ENCODE measurements at places on chromosomes 4 and X.

GRCh38 chrX:10031746-10032145, 64.6 kb downstream of the CLDN34 start:
- H3K27ac ChIP-seq: no peak overlapping the region
- H3K4me1 ChIP-seq: no peaks in the 10 kb centered on the region
- H3K4me3 ChIP-seq: no peak overlapping the region
- H3K27me3 ChIP-seq: no peaks in the 10 kb centered on the region

DNA sequence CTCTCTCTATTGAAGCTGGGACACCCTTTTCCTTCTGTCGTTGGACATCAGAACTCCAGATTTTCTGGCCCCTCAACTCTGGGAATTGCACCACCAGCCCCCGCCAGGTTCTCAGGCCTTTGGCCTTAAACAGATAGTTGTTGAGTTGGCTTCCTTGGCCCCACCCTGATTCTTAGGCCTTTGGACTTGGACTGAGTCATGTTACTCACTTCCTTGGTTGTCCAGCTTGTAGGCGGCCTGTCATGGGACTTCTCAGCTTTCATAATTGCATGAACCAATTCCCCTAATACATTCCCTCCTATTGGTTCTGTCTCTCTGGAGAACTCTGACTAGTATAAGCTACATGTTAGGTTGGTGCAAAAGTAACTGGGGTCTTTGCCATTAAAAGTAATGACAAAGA, 195.7 kb downstream of the GPAT3 start:
- no peak for DNase-seq
- H3K36me3 ChIP-seq: no peaks in the 10 kb centered on the region
- H3K4me3 ChIP-seq: no peak overlapping the region
- no peak overlapping the region for H3K27ac ChIP-seq
- no peaks in the 10 kb centered on the region for H3K27me3 ChIP-seq

DNA sequence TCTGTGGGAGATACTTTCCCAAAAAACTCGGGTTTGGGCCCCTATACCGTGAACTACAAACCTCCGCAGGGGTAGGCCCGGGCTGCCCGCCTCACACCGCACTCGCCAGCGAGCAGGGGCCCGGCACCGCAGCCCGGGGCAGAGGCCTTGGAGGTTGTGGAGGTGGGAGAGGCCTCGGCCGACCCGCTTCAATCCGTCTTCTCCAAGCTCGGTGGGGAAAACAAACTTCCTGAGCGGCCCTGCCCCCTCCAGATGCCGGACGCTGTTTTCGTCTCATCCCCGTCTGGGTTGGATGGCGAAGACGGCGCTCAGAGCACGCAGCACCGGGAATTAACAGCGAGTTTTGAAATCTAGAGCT, 442 bp upstream of the MCUB start:
- peaks cover 48% of the 10 kb centered on the region for H3K36me3 ChIP-seq
- H3K4me3 ChIP-seq: peak overlapping the region; percentile 100
- peak; percentile 46 for DNase-seq
- H3K27ac ChIP-seq: peak overlapping the region; percentile 100

DNA sequence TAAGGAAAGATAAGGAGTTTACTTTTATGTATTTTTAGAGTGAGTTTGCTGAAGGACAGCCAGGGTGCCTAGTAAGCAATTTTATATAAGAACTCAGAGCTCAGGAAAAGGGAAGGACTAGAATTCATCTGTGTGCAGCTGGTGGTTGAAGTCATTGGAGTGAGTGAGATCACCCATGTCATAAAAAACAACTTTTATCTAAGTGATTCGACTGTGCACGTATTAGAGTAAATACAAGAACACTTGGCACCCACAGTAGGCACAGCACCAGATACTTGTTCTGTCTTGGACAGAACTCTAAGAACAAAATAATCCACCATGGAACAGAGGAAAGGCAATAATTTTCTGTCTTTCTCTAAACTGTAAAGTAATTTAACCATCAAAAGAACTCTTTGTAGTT, 31.6 kb downstream of the SYNPO2 start:
- no peaks in the 10 kb centered on the region for H3K36me3 ChIP-seq
- no peak overlapping the region for H3K4me3 ChIP-seq
- no peak overlapping the region for H3K27ac ChIP-seq
- DNase-seq: no peak
- no peaks in the 10 kb centered on the region for H3K4me1 ChIP-seq

DNA sequence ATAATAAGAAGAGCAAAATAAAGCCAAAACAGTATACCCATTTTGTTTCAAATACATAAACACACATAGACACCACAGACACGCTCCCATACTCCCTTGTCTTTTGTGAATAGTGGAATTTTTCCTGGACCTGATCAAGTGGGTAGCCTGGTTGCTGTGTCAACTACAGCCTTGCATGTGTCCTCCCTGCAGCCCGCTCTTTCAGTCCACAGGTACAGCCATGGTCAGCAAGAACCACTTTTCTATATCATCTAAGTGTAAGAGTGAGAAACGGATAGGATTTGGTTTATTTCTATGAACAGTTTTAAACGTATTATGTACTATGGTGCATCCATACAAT, 9.8 kb downstream of the PWWP3B start:
- H3K27ac ChIP-seq: no peak overlapping the region
- DNase-seq: no peak
- no peaks in the 10 kb centered on the region for H3K36me3 ChIP-seq
- no peaks in the 10 kb centered on the region for H3K4me1 ChIP-seq
- no peaks in the 10 kb centered on the region for H3K27me3 ChIP-seq

Data from activated CD4-positive, alpha-beta T cell treated with anti-CD3 and anti-CD28 coated beads, Interleukin-2, amount 10 ng/mL, durations not matched to agents 7 days and 5 days (primary cell).